Panc1 (cell line): ENCODE measurements at places on chromosomes 11 and 22. TPM values are rescaled to one million over a fixed set of nuclear protein-coding genes. Genes with fewer than 3 reads are reported as not detected.

DNA sequence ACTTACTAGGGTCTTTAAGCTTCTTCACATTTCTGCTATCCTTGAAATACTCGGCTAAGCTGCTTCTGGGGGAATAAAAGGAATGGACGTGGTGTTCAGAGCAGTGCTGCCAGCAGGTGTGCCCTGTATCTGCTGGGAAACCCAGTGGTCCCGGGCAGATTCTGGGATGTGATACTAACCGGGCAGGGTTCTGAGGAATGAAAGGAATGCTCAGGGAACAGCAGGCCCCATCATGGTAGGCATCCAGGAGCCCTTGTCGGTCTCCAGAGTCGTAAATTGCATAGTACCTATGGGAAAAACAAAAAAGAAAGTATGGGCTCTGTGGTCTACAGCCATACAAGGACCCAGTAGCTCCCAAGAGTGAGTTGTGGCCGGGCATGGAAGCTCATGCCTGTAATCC lies 4.5 kb upstream of the TMEM223 start:
- DNase-seq: no peak

The PGA5 gene
- not detected for total RNA-seq

DNA sequence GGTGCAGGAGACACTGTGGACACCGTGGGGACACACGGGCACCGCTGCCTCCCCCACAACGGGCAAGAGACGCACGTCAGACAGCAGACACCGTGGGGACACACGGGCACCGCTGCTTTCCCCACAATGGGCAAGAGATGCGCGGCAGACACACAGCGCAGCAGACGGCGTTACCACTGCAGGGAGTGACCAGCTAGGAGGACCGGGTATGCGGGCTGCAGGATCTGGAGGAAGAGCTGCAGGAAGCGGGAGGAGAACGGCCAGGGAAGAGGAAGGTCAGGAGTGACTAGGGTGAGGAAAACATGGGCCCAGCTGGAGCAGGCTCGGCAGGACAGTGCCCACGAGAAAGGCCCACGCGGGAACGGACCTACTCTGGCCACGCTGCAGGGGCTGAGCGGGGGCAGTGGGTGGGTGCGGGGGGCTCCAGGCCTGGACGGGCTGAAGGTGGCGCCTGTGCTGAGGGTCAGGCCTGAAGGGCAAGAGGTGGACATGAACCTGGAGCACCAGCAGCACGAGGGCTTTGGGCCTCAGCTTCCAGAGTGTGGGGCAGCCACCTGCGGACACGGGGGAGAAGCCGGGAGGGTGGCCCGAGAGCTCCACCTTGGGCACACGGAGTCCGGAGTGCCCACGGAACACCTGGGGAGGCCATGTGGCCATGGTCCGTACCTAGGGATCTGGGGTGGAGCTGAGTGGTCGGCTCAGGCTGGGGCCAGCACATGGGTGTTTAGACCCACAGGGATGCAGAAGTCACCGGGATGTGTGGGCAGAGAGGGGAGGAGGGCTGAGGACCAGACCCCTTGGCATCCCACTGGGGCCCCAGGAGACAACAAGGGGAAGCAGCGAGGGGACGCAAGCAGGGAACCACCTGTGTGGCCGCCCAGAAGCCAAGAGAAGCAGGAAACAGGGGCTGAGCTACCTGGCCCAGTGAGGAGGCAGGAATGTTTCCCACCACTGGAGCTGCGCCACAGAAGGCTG lies 16.5 kb downstream of the TOLLIP start:
- DNase-seq: no peak

GRCh38 chr11:59144579-59145345 lies 2.1 kb downstream of the FAM111A start:
- peak; percentile 61 for DNase-seq

The TTC17 gene
- 54.2 TPM for total RNA-seq

DNA sequence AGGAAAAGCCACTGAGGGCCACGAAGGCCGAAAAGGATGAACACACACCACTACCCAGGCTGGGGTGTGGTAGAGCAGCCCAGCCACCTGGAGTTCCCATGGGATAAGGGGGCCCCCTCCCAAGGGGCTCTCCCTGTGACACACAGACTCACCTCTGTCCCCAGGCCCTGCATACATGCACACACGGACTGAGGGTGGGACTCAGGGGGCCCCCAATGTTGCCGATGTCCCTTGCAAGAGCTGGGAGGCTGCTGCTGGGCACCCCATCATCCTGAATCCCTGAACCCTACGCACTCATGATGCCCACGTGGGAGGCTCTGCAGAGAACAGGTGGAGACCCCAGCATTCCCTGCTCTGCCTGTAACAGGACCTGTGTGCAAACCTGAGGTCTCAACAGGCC lies 14.5 kb downstream of the SHANK2 start:
- DNase-seq: no peak

DNA sequence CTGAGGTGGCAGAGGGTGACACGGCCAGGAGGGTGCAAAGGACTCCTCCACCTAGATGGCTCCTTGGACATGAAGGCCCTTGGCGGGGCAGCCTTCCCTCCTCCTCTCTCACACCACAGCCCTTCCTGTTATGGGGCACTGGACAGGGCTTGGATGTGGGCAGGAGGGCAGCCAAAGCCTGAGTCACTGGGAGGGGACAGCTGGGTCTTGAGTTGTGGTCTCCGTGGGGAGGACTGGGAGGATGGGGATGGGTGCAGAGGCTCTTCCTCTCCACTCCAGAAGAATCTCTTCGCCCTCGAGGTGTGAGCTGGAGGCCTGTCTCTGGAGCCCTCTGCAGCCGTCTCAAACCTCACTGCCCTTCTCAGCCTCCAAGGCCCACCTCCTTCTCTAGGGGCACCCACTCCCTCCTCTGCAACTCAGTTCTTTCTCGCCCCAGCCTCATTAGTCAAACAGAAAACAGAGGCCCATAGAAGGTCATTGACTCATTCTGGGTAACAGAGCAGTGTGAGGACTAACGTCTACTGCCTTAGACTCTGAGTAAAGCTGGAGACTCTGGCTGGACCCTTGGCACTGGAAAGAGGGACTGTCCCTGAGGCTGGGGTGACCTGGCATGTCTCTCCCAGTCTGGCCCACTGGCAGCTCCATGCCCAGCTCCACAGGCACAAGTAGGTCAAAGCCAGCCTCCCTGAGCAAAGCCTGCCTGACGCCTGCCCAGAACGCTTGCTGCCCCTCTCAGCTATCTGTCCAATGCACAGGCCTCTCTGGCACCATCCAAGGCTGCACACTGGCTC lies 47.5 kb upstream of the CDON start:
- no peak for DNase-seq

DNA sequence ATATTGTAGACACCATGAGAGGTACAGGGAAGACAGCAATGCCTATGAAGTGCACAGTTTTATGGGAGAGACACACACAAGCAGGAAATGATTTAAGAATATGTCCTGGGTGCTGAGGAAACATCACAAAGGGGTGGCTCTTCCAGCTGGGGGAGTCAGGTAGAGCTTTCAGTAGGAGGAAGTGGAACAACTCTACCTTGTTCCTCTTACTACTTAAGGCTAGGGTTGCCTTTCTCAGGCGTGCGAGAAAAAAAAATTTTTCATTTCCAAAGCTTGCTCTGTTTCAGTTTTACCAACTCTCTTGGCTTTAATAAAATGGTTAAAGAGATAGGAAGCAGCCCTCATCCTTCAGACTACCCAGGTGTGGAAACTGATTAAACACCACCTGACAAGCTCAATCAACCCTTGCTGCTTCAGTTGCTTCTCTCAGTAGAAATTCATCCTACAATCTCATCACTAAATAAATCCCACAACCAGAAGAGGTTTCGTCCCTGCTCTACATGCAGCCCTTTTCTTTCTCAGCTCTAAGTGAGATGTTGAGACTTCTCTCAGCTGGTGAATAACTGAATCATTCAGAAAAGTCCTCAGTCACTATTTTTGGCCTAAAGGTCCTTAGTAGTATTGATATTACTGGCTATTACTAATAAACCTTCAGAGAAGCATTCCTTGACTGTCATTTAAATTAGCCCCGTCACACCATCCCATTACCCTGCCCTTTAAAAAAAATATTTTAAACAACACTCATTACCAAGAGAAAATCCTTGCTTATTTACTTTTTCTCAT lies 5.9 kb downstream of the ABTB2 start:
- DNase-seq: no peak

DNA sequence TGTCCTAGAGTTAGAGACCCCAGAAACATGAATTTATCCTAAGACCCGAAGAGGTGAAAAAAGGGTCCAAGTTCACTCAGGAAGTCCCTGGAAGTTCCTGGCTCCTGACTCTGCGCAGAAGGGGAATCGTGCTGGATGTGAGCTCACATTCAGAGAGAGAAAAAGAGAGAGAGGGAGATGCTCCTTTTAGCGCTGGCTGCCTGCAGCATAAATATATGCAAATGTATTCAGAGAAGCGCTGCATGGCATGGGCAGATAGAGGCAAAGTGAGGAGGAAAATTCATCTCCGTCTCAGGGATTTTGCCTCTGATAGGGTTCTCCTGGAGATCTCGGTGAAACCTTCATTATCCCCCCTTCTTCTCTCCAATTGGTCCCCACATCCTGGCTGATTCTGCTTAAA lies 517.2 kb downstream of the MN1 start:
- DNase-seq: no peak

The APOL1 gene
- total RNA-seq: 16.0 TPM

DNA sequence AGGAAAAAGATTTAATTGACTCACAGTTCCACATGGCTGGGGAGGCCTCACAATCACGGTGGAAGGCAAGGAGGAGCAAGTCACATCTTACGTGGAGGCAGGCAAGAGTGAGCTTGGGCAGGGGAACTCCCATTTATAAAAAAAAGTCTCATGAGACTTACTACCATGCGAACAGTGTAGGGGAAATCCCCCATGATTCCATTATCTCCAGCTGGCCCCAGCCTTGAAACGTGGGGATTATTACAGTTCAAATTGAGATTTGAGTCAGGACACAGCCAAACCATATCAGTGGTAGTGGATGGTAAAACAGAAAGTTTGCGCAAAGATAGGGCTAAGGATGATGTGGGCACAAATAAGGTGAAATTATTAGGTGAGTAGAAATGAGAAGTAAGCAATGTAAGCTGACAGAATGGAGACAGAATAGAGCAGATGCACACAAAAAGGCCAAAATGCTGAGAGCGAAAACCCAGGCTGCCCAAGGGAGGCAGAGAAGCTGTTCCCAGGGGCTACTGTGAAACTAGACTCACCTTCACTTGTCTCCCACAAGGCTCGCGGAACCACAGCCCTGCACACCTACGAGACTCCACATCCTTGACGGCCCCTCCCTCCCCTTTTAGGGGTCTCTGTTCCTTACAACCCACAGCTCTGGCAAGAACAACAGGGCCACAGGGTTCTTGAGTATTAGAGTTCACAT lies 377.6 kb downstream of the CADM1 start:
- DNase-seq: no peak

DNA sequence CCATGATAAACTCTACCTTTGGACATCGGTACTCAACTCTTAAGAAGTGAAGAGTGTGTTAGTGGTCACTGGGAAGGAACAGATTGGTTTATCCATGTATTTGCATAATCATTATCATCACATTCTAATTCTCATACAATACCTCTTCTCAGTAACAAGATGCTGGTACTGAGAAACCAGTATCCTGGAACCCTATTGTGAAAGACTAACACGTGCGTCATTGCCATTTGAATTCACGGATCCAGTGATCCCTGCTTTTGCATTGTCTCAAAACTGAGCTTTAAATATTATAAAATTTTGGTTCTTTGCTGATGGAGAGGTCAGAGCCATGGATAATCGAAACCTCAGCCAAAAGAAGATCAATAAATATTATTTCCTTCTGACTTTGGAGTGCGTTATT lies 35.2 kb downstream of the KIRREL3 start:
- DNase-seq: no peak

DNA sequence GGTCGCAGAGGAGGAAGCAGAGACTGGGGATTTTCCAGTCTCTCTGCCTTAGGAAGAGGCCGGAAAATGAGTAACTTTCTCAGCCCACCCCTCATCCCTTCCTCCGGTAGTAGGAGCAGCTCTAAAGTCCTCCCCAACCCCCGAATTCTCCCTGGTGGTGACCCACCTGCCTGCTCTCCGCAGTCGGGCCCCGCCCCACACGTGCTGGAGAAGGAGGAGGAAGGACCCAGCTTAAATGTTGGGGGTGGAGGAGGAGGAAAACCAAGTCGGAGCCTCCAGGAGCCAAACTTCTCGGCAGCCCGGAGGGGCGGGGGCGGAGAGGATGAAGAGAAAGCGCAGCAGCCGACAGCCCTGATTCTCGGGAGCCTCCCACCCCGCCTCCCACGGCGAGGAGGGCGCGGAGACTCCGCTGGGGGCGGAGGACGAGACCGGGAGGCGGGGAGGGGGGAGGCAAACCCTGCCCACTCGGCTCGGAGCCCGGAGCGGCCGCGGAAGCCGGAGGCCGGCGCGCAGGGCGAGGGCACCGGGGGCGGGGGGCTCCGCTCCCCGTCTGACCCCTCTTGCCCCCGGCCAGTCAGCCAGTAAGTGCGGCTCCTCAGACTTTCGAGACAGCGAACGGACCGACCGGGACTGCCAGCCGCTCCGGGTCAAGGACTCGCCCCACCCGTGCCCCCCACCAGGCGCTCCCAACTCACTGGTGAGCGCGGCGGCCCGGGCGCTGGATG lies at the start of gene TPBGL:
Gene TPBGL, plus strand, starts transcription at position 464 of the 725 bp plus-strand sequence. CDS start 276 bp downstream, outside the sequence.
- DNase-seq: no peak

The ZNF215 gene
- total RNA-seq: 12.8 TPM

The APOA4 gene
- total RNA-seq: not detected

The GGT1 gene
- total RNA-seq: 2.6 TPM

The ADAMTS8 gene
- 0.15 TPM for total RNA-seq

DNA sequence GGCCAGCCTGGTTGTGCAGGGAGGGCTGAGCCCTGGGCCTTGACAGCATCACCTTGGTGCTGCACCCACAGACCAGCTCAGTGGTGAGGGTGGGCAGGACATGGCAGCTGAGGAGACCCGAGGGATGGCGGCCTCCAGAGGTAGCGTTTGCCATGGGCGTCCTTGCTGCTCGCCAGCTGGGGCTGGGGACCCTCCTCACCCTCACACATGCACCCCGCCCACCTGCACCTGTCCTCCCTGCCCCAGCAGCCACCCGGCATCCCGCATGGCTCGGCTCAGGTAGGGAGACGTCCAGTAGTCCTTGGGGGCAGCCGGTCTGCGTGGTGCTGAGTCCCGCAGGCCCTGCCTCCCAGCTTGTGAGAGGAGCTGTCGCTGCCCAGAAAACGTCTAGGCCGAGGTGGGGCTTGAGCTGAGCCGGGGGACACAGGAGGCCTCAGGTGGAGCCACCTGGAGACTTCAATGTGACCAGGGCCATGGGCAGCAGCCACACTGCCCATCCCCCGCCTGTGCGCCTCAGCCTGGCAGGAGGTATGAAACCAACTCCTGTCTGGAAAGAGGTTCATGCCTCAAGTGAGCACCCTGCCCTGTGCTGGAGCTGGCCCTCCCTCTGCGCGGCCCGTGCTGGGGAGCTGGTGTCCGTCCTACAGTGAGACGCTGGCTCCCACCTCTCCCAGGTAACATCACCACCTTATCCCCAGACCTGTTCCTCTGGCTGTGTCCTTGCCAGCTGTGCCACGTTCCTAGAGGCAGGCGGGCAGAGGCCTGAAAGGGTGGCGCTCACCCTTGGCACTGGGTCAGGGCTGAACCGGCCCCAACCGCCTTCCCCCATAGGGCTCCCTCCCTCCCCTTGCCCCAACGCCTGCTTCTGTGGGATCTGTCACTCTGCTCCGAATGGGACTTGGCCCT lies 3.3 kb upstream of the TRABD start:
- DNase-seq: no peak

The OR8D4 gene
- total RNA-seq: not detected

GRCh38 chr11:63537293-63538101 lies 889 bp downstream of the PLAAT4 start:
- DNase-seq: no peak

The ROBO4 gene
- total RNA-seq: 0.26 TPM

The FLRT1 gene
- total RNA-seq: 0.51 TPM
